ENCODE measurements at places on chromosomes 6 and 20.

- no peak for DNase-seq
These were observed 8.1 kb upstream of the HSP90AB1 start for GRCh38 chr6:44238687-44239350.

DNA sequence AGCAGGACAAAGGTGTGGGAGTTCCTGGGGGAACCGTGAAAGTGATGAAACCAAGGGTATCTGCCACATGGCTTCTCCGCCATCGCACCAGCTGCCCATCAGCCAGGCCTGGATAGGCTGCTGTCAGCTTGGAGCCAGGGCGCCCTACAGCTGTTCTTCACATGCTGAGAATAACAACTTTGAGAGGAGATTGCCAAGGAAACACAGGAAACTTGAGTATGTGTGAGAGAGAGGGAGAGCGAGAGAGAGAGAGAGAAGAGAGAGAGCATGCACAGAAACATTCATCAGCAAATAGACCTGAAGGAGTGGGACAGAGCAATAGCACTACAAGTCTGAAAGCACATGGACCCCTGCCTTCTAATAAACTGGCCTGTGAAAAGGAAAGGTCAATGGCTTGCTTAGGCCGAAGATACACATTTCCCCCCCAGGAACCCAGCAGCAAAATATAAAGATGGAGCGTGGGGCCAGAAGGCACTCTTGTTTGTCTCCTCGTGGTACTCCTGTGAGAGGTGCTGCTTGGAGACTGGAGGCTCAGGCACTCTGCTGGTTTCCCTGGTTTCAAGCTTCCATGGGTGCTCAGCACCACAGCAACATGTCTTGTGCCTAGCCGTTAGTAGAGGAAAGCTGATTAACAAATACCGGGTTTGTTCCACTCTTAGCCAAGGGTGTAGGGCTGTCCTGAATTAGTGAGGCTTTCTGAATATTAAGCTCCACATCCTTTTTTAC is 53.0 kb downstream of the SNAP25 start:
- no peak for DNase-seq

GRCh38 chr20:63855363-63856097 is 5.8 kb upstream of the ABHD16B start:
- no peak for DNase-seq

- no peak for DNase-seq
These were observed at the start of gene C20orf141 for GRCh38 chr20:2814587-2815051. Gene C20orf141 (plus strand): TSS chr20:2814987. CDS start chr20:2815185, 198 bp downstream.

GRCh38 chr6:49072146-49072545 is 390.9 kb downstream of the MMUT start:
- DNase-seq = no peak

DNA sequence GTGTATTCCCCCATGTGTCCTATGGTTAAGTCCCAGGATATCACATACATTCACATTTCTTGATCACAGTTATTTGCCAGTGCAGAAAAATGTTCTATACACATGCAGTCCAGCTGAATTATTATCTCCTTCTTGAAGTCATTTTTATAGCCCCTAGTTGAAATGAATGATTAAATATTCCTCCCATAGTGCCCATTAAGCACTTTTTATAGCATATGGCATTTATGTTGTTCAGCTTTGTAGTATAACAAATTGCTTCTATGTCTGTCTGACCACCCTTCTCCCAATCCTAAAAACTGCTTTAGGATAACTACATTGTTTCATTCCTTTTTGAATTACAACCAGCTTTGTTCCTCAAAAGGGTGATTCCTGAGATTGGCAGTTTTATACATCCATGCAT is 123.5 kb downstream of the ADGRB3 start:
- DNase-seq = no peak

DNA sequence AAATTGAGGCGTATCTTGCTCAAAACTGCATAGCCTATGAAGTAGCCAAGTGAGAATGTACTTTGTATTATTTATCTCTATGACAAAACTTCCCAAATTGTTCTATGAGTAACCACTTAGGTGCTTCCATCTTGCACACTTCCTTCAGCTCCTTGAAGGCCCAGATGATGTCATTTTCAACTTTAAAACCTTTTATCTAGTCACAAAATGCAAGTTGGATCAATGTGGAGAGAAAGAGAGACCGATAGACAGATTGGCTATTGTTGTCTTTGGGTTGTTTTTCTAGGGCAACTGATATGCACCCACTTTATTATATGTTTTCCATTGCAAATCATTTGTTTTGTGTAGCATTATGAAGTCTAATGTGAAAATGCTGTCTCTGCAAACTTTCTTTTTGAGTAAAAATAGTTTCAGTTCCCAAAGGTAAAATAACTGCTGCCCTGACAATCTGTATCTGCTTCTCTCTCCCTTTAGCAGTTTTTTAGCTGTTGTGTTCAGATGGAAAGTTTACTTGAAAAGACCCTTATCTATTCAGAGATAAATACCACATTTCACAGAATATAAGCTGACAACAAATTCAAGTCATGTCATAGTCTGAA is 73.7 kb upstream of the CITED2 start:
- no peak for DNase-seq

DNA sequence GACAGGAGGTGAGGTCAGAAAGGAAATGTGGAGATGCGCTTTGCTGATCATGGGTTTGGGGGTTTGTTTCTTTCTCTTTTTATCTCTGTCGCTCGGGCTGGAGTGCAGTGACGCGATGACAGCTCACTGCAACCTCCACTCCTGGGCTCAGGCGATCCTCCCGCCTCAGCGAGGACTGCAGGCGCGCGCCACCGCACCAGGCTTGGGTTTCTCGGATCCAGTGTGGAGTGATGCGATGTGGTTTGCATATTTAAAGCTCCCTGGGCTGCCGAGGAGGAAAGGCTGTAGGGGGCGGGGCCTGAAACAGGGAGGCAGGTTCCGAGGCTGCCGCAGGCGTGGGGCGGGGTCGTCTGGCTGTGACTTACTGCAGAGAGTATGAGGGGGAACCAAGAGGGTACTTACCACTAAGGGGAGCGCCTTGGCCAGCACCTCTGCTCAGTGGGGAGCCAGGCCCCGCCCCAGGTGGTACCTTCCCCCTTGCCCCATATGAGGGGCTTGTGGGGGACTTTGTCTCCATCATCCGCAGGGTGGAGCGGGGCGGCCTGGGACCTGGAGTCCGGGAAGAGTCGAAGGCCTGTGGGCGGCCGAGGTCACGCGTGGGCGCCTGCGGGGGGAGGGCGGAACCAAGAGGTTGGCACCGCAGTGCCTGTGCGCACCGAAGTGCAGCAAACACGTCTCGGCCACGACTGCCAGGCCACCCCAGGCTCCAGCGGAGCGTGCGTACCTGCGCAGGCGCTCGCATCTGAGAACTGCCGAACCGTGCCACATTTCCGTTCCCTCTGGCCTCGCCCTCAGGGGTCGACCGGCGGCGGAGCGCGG is 12.7 kb upstream of the BAK1 start:
- peak; percentile 34 for DNase-seq

DNA sequence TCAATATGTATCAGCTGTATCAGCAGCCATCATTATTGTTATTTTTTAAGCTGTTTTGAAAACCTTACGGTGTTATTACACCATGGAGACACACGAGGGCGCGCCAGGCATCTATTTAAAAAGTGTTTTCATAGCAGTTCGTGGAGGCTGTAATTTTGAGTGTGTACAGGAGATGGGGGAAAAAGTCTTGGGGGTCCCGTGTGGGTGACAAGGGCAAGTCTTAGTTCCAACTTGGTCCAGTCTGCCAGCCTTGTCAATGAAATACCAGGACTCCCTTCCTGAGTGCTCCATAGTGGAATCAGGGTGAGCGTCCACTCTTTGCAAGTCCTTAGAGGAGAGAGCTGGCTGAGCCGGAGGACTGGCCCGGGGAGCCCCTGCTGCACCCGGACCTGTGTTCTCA is 43.3 kb downstream of the SLC2A10 start:
- peak; percentile 7 for DNase-seq

GRCh38 chr6:130259140-130259539 is 36.4 kb upstream of the SAMD3 start:
- no peak for DNase-seq

- DNase-seq = no peak
These were observed 233.4 kb upstream of the ID4 start for GRCh38 chr6:19603721-19604120.

DNA sequence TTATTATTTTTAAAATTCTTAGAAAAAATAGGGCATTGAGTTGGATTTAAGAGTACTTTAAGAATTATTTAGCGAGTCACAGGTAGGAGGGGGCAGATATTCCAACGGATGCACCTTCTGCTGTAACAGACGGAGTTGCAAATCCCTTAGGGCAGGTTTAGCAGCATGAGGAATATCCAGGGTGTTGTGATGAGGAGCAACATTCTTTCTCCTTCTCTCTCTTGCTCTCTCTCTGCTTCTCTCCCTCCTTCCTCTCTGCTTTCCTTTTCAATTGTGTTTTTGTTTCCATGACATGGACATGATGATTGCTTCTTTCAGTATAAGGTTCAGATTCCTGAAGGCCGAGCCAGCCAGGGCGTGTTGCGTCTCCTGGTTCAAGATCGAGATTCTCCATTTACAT is 28.9 kb downstream of the CDH26 start:
- no peak for DNase-seq

GRCh38 chr6:10720265-10720959 is 2.5 kb upstream of the TMEM14C start:
- no peak for DNase-seq

- no peak for DNase-seq
These were observed 5.6 kb downstream of the BRD2 start for GRCh38 chr6:32974016-32974333.

- no peak for DNase-seq
These were observed 576.4 kb downstream of the HDGFL1 start for GRCh38 chr6:23145781-23146180.

DNA sequence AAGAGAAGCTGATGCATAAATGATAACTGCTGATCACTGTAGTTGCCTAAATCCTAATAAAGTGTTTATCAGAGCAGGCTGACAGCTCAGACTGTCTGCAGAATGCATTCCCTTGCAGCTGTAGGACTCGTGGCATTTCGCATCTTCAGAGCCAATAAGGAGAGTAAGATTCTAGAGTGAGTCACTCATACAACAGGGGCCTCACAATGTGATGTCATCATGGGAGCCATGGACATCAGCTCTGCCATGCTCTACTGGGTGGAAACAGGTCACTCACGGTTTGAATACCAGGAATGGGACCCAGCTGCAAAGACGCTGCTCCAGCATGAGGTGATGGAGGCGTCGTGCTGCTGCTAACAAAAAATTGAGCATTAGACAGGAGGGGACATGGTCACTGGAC is 7.4 kb downstream of the FAM209B start:
- DNase-seq = no peak

DNA sequence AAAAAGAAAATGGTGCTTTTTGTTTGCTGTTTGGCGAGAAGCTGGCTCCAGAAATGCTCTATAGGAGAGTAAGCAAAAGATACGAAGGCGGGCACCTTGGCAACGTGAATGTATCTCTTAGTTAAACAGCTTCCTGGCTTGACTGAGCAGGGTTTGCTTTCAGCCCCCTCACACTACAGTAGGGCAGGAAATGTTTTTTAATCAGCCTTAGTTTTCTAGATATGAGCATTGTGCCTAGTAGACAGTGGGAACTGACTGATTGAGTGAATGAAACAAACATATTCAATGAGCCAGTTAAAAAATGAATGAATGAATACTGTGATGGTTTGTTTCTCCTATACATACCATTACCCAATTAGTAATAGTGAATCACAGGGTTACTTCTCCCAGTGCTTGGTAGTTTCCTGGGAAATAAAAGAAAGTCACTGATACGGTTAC is 19.9 kb downstream of the CAP2 start:
- DNase-seq = no peak

DNA sequence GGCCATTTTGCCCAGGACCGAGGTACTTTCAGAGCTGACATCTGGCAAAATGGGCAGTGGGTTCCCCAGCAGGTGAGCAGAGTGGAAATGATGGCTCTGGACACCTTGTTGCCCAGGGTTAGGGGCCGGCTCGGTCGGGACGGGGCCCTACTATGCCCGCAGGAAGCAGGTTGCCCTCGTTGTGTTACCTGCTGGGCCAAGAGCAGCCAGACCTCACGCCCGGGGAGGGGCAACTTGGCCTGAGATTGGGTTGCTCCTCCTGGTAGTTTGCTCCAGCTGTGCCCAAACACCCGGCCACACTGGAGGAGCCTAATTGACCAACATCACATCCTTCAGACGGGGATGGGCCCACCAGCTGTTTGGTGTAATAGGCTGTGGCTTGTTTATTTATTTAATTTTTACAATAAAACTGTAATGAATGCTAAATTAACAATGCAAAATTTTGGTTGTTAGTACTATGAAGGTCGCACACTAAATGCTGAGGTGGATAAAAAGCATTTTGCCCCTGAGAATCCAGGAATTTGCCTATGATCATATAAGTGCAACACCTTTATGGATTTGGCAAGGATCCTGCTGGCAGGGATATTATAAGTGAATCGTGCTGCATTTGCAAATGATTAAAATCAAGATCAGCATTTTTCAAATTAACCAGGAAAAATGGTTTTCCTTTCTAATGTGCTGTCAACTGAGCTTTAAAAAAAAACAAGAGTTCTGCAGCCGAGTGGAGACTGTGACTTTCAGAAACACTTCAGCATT is 26.6 kb upstream of the PCMTD2 start:
- DNase-seq = no peak

- DNase-seq = no peak
These were observed 51.1 kb downstream of the RCAN2 start for GRCh38 chr6:46440141-46440540.
